EL (cell line): ENCODE measurements at places on chromosomes 12 and 14.

- DNase-seq: peak; percentile 71
Measured at GRCh38 chr12:49331380-49332222, 5.4 kb downstream of the C1QL4 start.

GRCh38 chr14:65981192-65981843 is 504.9 kb upstream of the CCDC196 start:
- no peak for DNase-seq

DNA sequence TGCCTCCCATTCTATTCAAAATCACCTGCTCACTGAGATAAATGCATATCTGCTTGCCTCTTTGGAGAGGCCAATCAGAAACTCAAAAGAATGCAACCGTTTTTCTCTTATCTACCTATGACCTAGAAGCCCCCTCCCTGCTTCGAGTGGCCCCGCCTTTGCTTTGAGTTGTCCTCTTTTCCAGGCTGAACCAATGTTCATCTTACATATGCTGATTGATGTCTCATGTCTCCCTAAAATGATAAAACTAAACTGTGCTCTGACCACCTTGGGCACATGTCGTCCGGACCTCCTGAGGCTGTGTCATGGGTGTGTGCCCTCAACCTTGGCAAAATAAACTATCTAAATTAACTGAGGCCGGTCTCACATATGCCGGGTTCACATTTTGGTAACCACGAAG is 64.1 kb upstream of the HECTD1 start:
- DNase-seq: no peak

GRCh38 chr12:131916306-131917138 is 12.6 kb upstream of the PUS1 start:
- no peak for DNase-seq

DNA sequence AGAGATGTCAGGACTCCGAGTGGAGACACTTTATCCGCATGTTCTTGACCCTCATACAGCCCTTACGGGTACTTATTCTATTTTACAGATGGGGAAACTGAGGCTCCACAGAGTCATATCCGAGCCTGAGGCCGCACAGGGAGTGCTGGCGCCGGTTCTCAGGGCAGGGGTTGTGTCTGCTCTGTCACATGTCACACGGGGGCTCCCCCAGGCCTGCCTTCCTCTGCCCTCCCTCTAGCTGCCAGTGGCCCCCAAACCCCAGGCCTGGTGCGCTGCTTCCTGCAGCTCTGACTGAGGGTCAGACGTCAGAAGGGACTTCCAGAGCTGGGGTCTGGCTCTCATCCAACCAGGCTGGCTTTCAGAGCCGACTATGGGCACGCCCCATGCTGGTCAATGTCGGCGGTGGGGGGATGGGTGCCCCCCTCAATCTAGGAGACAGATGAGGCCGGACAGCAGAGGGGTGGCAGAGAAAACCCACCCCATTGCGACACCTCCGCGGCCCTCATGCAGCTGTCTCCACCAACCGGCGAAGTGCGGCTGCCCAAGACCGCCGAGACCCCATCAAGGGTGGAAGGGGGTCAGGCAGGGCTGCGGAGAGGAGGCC is 811 bp upstream of the INF2 start:
- peak; percentile 48 for DNase-seq

GRCh38 chr12:100058482-100059029 is 73.8 kb upstream of the ANKS1B start:
- DNase-seq: peak; percentile 92

DNA sequence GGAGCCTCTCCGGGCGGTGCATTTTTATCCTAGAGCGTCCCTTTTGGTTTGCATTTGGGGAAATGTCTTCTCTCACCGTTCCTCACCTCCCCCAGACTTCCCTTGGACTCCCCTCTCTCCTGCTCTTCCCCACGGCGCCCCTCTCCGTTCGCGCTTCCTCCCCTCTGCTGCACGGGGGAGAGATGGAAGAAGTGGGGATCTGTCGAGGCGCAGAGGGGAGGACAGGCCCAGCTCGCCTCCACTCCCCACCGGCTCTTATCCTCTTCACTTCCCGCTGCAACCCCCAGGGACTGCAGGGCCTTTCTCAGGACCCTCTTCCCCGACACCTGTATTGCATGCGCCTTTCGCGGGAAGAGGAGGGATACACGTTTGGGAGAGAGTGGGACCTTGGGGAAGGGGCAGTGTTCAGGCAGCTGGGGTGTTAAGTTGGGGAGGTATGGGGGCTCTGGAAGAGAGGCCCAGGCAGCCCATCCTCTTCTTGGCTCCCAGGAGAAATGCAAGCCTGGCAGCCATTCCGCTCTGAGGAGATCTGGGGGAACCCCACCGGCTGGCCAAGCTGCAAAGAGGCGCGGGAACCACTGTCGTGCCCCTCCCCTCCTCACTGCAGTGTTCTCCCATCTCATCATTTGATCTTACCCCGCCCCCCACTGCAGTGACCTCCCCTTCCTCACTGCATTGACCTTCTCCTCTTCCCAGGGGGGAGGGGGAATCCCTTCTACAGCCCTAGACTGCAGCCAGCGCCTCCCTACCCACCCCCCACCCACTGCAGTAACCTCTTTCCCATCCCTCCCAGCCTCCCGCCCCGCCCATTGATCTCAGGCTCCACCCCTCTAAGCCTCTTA is 788 bp downstream of the ENO2 start:
- peak; percentile 64 for DNase-seq

GRCh38 chr12:104250366-104251125 is 35.0 kb downstream of the TXNRD1 start:
- no peak for DNase-seq

GRCh38 chr14:79021766-79022165 is 851.6 kb downstream of the NRXN3 start:
- DNase-seq: no peak

DNA sequence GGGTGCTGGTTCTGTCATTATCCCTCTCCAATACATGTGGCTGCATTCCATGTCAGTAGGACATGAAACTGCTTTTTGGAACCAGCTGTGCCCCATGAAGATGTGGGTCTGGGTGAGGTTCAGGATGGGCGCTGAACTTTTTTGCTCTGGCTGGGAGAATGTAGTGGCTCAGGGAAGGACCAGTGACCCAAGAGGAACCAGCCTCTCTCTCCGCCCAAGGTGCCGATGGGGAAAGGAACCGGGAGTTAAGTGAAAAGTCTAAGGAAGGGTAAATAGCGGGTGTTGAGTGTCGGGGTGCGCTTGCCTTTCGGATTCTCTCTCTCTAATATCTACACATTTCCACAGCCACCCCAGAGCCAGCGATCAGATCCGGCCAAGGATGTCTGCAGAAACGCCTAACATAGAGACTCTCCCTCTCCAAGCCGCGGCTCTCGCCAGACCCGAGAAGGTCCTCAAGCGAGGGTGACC is 7.8 kb downstream of the ARHGEF25 start:
- DNase-seq: no peak

DNA sequence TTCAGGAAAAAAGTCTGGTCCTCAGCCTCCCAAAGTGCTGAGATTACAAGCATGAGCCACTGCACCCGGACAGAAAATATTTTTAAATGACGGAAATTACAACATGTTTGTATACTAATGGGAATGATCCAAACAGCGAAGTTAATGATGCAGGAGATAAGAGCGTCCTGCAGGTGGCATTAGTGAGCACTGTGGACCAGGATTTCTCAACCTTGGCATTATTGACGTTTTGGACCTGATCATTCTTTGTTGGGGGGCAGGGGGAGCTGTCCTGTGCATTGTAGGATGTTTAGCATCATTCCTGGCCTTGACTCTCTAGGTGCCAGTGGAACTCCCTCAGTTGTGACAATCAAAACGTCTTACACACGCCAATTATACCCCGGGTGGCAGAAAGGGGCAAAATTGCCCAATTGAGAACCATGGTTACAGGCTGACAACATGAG is 34.1 kb downstream of the SCFD1 start:
- DNase-seq: peak; percentile 32

GRCh38 chr12:12560587-12561370 is 1.9 kb downstream of the DUSP16 start:
- peak; percentile 79 for DNase-seq

DNA sequence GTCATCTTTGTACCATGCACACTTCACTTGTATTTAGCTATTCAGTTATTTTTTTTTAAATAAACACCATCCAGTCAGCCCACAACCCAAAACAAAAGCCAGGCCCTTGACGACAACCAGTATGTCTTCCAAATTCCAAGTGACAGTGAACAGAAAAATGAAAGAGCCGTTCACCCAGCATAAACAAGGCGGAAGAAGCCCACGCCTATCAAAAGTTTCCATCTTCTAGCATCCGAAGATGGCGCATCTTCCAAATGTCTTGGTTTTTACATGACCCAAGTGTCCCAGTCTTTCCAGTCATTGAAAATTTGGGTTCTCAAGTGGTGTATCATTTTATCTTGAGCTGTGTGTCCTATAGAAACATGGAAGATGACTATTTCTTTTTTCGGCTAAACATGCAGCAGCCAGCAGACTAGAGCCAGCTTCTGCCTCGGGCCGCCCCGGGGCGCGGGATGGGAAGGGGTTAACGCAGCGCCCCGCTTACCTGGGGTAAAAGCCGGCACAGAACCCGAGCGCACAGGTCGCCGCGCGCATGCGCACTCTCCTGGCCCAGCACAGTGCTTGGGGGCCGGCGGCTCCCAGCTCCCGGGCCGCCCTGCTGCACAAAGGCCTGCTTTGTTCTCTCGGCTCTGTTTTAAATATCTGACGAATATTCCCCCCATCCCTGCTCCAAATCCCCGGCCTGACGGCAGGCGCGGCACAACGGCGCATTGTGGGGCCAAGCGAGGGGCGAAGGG is 164.8 kb downstream of the ZFP36L1 start:
- DNase-seq: no peak

- DNase-seq: no peak
Measured at GRCh38 chr12:116631619-116632018, 72.4 kb downstream of the MAP1LC3B2 start.

DNA sequence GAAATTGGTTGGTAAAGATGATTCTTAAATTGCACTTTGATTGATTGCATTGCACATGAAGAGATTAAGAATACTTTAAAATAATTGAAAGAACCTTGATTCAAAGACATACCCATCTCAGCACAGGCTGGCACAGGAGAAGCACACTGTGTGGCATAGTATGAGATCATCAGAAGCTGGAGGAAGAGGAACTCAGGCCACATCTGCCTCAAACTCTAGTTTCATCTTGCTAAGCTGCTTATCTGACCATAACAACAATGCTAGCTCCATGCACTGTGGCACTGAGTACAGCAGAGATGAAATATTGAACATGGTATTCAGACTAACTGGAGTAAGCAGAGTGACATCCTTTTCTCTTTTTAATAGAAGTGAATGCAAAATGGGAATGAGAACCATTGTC is 99.1 kb downstream of the TBC1D30 start:
- no peak for DNase-seq

GRCh38 chr12:133057446-133057845 is 20.1 kb downstream of the ZNF84 start:
- no peak for DNase-seq

- DNase-seq: no peak
Measured at GRCh38 chr12:89864411-89864810, 155.8 kb upstream of the ATP2B1 start.

- DNase-seq: no peak
Measured at GRCh38 chr12:12492547-12492946, 70.1 kb downstream of the DUSP16 start.

DNA sequence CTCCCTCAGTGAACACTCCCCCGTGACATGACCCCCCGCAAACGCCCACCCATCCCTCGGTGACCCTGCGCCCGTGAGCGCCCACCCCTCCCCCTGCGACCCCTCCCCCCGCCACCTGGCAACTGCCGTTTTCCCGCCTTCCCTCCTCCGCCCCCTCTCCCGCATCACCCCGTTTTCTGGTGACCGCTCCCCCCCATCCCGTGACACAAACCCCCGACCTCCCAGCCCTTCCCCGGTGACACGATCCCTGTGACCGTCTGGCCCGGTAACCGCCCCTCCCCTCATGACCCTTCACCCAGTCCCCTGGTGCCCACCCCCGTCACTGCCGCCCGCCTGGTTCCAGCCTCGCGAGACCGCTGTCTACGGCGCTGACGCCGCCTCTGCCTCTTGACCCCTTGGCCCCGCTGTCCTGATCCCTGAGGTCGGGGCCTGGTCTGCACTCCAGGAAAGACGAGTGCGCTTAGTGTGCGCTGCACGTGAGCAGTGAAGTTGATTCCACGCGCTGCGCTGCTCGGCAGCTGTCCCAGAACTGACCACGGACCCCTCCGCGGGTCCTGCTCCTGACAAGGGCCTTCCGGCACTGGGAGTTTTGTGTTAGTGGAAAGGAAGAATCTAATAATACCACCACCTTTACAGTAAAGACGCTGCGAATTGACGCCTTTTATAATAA is 59.4 kb downstream of the DDX51 start:
- DNase-seq: peak; percentile 57

DNA sequence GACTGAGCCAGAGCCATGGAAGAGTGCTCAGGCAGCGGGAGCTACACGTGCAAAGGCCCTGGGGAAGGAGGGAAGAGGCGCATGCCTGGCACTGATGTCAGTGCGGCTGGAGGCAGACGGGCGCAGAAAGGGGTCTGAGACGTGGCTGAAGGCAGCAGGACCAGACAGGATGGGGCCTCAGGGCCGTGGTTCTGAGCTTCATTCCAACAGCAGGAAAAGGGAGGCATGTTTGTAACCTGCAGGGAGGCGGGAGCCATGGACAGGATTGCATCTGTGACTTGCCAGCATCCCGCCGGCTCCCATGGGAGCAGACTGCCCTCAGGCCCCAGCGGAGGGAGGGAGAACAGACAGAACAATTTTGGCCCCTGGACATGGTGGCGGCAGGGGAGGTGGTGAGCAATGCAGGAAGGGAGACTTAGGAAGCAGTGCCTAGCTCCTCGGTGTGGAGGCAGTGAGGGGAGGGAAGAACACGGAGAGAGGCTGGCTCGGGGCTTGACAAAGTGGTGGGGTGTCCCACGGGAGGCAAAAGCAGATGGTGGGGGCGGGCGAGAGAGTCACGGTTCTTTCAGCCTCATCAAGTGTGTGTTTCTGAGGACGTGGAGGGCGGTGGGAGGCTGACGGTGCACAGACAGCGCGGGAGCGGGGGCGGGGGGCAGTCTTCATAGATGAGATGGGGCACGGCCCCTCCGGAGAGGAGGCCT is 33.3 kb upstream of the INF2 start:
- peak; percentile 41 for DNase-seq

- DNase-seq: no peak
Measured at GRCh38 chr14:31527087-31527486, 34.1 kb upstream of the NUBPL start.

GRCh38 chr12:127785540-127785939 is 481.4 kb upstream of the TMEM132C start:
- peak; percentile 50 for DNase-seq

DNA sequence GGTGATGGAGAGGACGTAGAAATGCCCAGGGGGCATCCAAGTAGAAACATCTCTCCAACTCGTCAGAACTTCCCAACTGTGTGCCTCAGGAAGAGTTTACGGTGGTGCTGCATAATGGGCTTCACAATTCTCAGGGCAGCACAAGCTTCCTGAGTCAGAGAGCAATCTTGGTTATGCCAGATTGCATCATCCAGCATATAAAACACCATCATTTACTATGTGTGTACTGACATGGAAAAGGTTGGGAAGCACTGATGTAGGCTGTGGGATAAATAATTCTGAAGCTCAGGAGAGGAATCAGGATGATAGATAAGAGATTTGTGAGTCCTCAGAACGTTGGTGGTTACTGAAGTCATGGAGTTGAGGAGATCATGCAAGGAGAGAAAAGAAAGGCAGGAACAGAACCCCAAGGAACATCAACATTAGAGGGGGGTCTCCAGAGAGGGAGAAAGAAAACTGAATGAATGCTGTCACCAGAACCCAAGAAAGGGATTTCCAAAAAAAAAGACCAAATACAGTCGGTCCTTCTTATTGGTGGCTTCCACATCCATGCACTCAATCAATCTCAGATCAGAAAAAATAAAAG is 4.7 kb upstream of the NCKAP5L start:
- peak; percentile 70 for DNase-seq

- DNase-seq: no peak
Measured at GRCh38 chr12:69610729-69611128, at the start of gene LRRC10. TSS of gene LRRC10 (minus strand) at chr12:69610907. CDS start at chr12:69610838, 69 bp downstream.

- peak; percentile 2 for DNase-seq
Measured at GRCh38 chr14:63996016-63996415, 143.2 kb downstream of the SYNE2 start.
